ENCODE measurements at places on chromosomes 16 and 17.

DNA sequence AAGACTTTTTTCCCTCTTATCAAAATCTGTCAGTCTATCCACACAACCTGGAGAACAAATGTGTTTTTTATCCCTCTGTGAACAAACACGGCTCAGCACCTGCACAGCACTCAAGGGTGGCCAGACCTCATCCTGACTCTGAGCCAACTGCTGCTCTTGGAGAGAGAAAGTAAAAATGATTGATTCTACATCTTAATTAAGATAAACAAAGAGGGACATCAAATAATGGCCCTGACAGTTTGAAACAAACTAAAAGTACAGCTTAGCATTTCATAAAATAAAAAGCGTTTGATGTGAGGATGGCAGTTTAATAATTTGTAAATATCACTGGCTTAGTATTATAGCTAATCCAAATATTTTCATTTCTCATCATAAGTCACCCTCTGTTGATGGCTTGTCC is 106.2 kb downstream of the SNX11 start:
- no peak for DNase-seq

DNA sequence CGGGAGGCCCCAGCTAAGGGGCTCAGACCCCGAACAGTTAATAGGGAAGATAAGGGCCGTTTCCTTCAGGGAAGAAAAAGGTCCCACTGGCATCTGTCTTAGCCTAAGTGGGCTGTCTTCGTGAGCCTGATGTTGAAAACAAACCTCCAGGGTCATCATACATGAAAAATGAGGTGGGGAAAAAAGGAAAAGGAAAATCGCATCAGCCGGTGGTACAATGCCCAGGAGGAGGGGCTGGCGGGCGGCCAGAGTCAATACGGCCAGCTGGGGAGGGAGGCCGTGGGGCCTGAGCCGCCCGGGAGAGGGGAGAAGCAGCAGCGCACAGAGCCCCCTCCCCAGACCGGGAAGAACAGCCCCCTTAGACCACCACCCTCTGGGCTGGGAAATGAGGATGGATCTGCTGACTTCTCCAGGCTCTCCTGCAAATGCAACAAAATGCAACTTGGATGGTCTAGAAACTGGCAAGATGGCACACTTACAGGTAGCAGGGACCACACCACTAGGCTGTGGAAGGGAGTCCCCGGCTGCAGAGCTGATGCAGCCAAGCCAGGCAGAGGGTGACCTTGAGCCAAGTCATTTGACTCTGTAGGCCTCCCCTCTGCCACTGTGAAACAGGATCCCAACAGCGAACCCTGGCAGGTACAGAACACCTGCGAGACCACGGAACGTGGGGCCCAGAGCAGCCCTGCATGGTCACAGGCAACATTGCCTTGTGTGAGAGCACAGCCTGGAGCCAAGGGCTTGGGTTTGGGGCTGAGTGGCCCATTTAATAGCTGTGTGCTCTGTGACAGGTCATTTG is 448.5 kb downstream of the SOX9 start:
- no peak for DNase-seq

- no peak for DNase-seq
These were observed 8.8 kb upstream of the ENDOV start for GRCh38 chr17:80406146-80406545.

DNA sequence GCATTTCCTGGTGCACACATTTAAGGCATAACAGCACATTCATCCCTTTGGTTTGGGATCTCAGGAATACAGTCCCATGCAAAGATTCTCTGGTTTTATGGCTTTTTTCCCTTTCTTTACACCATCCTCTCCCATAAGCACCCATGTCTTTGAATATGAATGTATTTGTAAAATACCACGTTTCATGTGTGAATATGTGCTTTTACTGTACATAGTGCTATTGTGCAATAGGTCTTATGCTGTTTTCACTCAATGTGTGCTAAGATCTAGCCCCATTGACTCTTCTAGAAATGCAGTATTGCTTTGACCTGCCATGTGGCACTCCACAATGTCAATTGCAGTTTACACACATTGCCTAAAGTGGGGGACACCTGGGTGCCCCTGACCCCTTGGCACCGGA is 10.1 kb upstream of the SPNS1 start:
- DNase-seq = no peak

GRCh38 chr17:52306314-52306713 is 147.8 kb upstream of the CA10 start:
- no peak for DNase-seq

- DNase-seq = no peak
These were observed 25.0 kb downstream of the PPL start for GRCh38 chr16:4911970-4912386.

DNA sequence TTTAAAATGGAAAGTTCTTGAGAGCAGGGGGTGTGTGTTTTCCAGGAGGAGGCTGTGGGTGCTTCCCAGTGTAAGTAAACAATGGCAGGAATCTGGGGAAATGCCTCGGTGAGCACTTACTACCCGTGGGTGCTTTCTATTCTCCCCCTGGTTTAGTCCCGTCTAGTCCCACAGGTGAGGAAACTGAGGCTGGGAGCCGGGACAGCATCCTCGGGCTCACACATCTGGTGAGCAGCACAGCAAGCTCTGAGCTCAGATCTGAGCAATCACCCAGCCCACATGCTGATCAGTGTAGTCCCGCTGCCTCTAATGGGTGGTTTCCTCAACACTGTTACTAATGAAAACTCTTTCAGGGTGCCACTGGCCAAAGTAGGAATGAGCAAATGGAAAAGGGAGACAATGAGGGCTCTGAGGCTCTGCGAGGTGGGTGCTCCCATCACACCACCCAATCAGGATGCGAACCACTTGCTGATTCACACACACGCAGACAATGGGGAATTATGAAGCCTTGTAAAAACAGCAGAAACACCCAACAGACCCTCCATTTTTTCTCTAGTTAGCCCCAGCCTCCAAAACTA is 202.6 kb downstream of the PARN start:
- peak; percentile 28 for DNase-seq

DNA sequence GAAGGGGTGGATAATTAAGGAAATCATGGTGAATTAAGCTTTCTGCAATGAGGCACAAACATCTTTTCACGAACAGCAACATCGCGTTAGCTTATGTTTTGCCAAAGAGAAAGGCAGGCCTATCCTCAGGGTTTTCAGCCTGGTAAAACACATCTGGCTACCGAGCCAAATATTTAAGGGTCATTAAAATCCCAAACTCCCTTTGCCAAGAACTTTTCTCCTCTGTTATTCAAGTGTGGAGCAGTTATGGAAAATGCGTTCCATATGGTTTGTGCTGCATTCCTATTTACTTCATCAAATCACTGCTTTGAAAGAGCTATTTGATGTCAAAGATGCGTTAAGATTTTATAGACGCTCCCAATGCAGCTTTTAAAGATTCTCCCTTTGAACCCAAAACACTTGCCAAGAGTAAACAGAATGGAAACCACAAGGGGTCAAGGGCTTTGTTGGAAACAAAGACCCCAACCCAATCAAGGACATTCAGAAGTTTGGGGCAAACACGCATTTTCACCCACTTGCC is 308.3 kb upstream of the CDH5 start:
- DNase-seq = no peak

GRCh38 chr17:70405492-70406220 is 236.3 kb downstream of the KCNJ2 start:
- no peak for DNase-seq
